ENCODE measurements at places on chromosomes 3 and 15. TPM values are rescaled to one million over a fixed set of nuclear protein-coding genes. Genes with fewer than 3 reads are reported as not detected.

HIGD2B gene
- total RNA-seq, result 0.47 TPM

ACAD11 gene
- 36.0 TPM for total RNA-seq

C3orf49 gene
- not detected for total RNA-seq

CPNE9 gene
- total RNA-seq, result 0.31 TPM

SLC27A2 gene
- total RNA-seq, result 1.4 TPM

CAND2 gene
- total RNA-seq, result 14.5 TPM

MORC1 gene
- total RNA-seq, result 0.31 TPM

SQOR gene
- total RNA-seq, result 3.1 TPM

LRRIQ4 gene
- total RNA-seq, result 0.31 TPM

- no peak for DNase-seq
These were observed 8.5 kb downstream of the TNK2 start for GRCh38 chr3:195899701-195900435.

GRCh38 chr3:42213417-42213816 lies 52.6 kb downstream of the CCK start:
- DNase-seq, result no peak

DNA sequence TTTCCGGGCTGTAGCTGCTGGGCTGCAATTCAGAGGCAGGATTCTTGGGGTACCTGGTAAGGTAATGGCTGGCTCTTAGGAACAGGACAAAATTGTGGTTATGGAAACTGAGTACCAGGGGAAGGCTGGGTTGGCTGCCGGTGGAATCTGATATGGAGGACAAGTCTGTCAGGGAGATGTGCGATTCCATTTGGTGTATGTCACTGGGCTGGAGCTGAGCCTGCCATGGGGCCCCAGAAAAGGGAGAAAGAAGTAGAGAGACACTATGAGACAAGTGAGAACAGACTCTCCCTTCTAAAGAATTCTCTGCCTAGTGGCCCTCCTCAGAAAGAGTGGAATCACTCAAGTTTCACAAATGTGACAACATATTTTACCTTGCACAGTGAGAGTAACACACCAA lies 368.2 kb upstream of the ROPN1 start:
- no peak for DNase-seq

DNA sequence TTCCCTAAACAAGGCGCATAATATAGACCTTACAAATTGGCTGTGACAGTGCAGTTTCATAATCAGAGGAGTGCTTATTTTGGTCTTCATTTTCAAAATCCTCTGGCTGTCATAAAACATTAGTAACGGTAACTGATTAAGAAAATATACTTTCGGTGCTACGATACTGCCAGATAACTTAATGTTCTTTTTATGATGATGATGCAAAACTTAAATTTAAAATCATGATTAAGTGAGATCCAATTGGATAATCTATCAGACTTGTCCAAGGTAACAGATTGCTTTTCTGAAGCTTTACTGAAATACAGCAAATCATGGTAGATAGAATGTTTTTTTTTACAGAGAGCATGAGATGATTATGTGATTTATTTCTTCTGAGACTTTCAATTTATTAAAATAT lies 364.2 kb upstream of the CNTN3 start:
- no peak for DNase-seq

DNA sequence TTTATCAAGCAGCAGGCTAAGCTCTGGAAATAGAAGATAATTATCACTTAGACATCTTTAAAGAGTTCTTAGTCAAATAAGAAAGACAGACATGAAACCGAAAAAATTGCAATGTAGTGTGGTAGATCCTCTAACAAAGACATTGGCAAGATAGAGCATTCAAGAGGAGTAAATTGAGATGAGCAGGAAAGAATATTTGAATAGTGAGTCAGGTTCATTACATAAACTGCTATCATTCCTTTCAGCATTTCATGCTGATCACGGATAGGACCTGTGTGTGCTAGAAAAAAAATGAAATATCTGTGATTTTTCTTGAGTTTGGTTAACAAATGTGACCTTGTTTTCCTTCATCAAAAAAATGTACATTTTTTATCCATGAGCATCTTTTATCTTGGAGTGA lies 460.9 kb downstream of the OTOL1 start:
- no peak for DNase-seq

GRCh38 chr3:9779721-9780457 lies 10.1 kb upstream of the CAMK1 start:
- DNase-seq, result no peak

DNA sequence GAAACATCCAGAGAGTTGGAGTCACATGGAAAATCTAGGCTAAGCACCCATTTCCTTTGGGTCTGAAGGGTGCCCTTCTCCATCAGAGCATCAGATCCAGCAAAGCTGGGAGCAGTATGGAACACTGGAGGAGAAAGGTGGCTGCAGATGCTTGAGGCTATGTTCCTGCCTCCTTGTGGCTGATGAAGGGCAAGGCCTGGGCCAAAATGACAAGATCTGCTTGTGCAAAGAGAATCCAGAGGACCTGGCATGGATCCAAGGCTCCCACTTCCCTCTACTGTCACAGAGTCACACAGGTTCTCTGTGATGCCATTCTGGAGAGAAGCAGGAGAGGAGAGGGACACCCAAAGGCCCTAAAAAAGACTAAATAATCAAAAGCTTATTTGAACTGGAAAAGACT lies 9.2 kb upstream of the ATP8B4 start:
- no peak for DNase-seq

GRCh38 chr3:8450618-8451017 lies 51.0 kb upstream of the LMCD1 start:
- no peak for DNase-seq

GRCh38 chr3:39025222-39025970 lies 26.3 kb downstream of the SCN11A start:
- DNase-seq, result no peak
